ENCODE measurements at places on chromosomes 16 and 17.

GRCh38 chr16:31873556-31874365 lies at the start of gene ZNF267:
Gene ZNF267, plus strand, starts transcription at chr16:31873807. Its CDS starts 160 bp downstream, at chr16:31873967.
- DNase-seq: peak; percentile 74

GRCh38 chr16:85431431-85432124 lies 181.5 kb upstream of the GSE1 start:
- DNase-seq: no peak

DNA sequence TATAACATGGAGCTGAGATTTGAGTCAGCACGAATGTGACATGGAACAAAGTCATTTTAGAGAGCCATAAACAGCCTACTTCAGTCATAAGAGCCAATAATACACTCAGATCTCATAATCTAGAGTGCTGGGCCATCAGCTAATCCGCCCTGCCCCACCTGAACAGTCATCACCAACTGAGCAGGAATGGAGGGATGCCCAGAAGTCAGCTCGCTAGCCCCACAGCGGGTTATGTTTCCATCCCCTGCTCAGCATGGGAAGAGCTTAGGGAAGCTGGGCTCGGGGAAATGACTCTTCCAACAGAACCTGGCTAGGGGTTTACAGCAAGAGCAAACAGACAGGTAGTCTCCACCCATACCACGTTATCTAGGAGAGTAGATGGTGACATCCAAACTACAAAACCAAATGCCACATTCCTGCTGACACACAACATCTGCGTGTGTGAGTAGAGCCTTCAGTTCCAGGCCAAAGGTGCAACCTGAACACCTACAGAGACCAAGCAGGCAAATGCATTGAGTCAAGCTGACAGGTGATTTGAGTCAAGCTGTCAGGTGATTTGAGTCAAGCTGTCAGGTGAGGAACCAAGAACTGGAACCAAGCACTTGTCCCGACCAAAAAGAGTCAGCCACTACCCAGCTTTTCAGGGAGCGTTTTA lies 2.0 kb downstream of the TMEM11 start:
- no peak for DNase-seq

GRCh38 chr17:75397217-75397616 lies 8.3 kb downstream of the GRB2 start:
- DNase-seq: no peak

GRCh38 chr16:70437582-70438557 lies 1.0 kb downstream of the ST3GAL2 start:
- no peak for DNase-seq

DNA sequence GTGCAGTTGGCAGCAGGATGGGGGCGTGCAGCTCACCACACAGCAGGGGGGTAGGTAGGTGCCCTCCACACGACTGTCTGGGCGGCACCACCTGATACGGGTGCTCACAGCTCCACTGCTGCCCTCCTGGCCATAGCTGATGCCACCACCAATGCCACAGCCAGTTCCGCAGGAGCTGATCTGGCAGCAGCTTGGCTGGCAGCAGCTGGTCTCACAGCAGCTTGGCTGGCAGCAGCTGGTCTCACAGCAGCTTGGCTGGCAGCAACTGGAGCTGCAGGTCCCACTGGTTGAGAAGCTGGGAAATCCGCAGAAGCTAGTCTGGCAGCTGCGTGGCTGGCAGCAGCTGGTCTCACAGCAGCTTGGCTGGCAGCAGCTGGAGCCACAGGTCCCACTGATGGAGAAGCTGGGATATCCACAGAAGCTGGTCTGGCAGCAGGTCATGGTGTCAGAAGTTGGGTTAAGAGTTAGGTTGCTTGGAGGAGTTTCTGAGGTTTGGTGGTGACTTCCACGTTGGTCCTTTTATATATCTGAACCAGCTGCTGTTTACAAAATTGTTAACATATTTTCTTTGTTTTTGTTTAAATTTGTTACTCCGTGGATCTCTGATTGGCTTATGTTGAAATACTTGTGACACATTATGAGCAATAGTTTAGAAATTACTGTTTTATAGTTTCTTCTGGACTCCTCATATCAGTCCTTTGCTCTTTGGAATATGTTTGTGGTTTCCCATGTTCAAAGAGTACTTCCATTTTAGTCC lies at the start of gene KRTAP1-5:
TSS of gene KRTAP1-5 (minus strand) at position 494 of the 757 bp plus-strand sequence. CDS start at position 441, 53 bp downstream.
- no peak for DNase-seq

GRCh38 chr16:30094541-30095165 lies 1.4 kb downstream of the YPEL3 start:
- DNase-seq: no peak

DNA sequence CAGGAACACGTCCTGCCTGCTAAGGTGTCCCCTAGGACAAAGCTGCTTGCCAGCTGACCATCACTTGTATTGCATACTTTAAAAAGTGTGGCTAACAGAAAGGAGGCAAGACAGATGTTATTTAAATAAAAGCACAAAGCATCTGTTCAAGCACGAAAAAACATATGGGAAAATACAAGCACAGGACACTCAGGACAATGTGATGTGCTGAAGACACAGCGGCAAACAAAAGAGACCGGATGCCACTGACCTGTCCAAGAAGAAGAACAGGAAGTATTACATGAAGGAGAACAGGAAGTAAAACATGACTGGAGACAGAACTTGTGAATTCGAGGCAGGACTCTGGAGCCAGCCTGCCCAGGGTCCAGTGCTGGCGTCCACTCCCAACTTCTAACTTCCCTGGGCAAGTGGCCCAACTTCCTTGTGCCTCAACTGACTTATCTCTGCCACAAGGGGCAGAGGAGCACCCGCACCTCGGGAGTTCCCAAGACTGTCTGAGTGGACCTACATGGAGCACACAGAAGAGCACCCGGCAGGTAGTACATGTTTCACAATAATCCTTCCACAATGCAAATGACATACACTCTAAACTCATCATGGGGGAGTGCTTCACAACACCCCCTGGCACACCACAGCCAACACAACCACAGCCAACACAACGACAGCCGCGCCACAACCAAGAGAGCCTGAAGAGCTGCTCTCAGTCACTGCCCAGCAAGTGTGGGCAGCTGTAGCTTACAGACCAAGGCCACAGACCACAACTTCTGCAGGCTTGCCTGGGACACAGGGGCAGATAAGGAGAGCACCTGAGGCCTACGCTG lies 36.6 kb downstream of the ANKRD11 start:
- no peak for DNase-seq

DNA sequence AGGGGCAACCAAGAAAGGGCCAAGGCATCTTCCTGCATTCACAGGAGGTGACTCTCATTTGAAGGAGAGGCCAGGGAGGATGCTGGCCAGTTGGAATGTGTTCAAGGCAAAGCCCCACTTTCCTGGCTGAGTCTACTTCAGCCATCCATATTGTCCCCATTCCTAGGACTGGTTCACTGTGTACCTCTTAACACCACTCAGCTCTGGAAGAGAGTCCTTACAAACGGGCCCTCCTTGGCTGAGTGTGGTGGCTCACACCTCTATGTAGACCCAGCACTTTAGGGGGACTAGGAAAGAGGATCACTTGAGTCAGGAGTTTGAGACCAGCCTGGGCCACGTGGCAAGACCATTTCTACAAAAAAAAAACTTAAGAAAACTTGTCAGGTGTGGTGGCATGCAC lies 28.1 kb upstream of the CFAP20 start:
- DNase-seq: no peak

All from stimulated activated effector memory CD8-positive, alpha-beta T cell treated with anti-CD3 and anti-CD28 coated beads, Interleukin-12 subunit alpha, Interleukin-12 subunit beta, amount 100 ng/mL, for 72 hours (primary cell).